ENCODE measurements at places on chromosomes 1 and 21.

DNA sequence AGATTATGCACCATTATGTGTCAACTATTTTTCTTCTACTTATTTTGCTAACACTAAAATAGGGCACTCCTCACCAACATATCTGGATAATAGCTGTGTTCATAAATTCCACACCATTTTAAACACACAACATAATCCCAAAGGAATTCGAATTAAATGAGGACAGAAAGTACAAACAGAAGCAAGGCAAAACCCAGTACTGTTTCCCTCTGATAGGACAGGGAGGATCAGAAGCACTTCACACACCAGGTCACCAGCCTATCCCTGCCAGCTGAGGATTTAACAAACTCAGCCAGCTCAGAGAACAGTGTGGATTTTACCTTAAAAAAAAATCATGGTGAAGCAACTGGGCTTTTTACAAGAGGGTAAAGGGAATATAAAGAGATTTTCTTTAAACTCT, 20.0 kb downstream of the CRYZ start:
- DNase-seq: no peak

DNA sequence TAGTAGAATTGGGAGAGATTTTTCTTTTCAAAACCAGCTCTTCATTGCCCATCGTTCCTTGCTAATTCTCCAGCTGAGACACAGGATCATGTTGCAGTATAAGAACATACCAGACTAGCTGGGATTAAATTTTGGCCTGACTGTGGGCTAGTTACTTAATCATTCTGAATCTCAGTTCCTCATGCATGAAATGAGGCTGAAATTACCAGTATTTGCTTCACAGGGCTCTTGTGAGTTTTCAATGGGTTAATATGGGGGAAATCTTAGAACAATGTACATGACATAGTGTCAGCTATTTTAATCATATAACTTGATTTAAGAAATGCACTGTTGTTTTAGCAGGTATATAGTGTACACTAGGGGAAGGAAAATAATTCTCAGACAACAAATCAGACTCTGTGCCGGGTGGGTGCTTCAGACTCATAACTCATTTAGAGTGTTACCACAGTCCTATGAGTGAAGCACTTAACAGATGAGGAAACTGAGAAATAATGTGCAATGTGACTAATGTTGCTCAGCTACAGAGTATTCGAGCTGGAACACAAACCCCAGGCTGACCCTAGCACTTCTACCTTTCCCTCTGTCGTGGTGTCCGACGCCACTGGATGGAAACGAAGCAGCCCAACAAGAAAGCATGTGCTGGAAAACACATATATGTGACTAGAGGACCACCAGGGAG, 137.6 kb upstream of the SGIP1 start:
- no peak for DNase-seq

DNA sequence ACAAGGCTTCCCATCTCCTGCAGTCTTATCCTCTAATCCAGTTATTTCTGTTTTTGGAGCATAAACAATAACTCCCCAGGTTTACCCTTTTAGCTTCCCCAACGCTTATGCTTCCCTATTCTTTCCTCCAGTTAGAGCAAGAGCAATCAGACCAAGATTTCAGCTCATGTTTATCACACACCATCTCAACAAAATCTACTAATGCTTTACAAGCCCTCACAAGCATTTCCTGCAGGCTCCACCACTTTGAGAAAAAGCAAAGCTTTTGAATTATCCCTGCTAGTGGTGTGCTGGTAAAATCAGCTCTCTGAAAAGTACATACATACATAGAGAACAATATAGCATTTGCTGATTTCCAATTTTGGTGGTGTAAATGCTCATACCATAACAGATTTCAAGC, 92.9 kb downstream of the EDEM3 start:
- no peak for DNase-seq

DNA sequence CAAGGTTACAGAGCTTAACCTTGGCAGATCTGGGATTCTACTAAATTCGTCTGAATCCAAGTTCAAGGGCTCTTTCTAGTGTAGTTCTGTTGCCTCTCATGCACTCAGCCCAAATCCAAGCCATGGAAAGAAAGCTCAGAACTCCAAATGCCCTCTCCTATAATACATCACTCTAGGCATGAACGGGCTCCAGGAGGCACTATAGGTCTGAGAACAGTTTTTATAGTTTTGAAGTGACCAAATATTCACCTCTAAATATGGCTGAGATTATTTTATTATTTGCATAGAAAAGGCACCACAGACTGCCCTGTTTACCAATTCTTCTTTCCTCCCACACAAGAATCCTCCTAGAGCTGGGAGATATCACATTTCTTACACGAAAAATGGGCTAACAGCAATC, 327.9 kb upstream of the BEND5 start:
- DNase-seq: no peak

GRCh38 chr21:31992391-31992790, 119.6 kb downstream of the HUNK start:
- DNase-seq: no peak

- peak; percentile 28 for DNase-seq
Observed at GRCh38 chr21:17726047-17726829, 92.9 kb downstream of the C21orf91 start.

DNA sequence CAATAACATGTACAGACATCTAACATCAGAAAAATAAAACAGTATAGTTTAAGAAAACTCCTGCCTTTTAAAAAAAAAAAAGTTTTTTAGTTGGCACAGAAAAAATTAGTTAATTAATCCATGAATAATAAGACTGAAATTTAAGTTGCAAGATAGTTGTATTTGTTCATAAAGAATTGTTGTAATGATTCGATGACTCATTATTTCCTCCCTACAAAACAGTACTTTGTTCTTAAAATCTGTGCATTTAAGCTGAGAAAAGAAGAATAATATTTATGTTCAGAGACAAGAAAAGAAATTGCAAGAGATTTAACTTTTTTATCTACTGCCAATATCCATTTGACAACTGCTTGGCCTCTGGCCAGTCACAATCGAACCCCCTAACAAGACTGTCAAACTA, 894.7 kb downstream of the ADGRL2 start:
- DNase-seq: no peak

DNA sequence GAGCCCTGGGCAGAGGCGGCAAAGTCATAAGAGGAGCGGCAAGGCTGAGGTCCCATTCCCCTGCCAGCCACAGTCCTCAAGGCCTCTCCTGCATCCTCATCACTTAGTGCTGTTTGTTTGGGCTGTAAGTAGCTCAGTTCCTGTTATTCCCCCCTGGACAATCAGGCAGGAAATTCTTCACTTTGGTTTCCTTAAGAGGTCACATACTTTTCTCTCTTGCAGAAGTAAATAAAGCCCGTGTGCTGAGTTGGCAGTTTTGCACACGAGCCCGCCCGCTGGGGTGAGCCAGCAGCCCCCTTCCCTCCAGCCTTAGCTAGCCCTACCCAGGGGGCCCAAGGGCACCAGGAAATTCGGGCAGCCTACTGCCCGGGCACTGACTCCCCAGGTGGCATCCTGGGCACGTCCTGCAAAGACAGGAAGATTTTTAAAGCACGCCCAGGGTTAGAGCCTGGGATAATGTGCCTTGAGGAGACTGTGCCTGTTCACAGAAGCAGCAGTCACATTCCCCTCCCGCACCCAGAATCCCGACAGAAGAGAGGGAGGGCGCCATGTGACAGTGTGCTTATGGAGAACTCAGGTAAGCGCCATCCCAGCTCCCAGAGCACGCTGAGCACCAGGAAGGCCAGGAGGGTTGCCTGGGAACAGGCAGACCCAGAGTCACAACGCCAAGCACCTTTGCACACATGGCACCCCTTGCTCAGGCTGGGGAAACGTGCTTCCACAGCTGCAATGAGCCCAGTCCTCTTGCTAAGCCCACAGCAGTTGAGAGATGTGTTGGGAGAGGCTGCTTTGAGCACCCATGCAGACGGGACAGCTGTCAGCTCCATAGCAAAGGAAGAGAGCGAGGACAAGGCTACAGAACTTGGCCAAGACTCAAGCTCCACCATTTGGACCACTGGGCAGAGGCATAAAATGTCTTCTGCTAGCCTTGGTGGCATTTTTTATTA, 144.5 kb upstream of the TMEM51 start:
- no peak for DNase-seq

GRCh38 chr1:221856228-221857093, 114.6 kb upstream of the DUSP10 start:
- no peak for DNase-seq

- no peak for DNase-seq
Observed at GRCh38 chr1:29196863-29197589, 15.3 kb upstream of the SRSF4 start.

DNA sequence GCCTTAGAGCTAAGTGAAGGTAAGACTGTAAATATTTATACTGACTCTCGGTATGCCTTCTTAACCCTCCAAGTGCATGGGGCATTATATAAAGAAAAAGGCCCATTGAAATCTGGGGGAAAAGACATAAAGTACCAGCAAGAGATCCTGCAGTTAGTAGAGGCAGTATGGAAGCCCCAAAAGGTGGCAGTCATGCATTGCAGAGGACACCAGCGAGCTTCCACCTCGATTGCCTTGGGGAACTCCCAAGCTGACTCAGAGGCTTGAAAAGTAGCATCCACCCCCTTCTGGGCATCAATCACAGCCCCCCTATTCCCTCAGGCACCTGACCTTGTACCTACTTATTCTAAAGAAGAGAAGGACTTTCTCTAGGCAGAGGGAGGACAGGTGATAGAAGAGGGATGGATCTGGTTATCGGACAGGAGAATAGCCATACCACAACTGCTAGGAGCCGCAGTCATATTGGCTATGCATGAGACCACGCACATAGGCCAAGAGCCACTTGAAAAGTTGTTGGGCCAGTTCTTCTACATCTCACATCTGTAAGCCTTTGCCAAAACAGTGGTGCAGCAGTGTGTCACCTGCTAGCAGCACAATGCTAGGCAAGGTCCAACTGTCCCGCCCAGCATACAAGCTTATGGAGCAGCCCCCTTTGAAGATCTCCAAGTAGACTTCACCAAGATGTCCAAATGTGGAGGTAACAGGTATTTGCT, 19.4 kb downstream of the PLA2G2F start:
- DNase-seq: no peak

DNA sequence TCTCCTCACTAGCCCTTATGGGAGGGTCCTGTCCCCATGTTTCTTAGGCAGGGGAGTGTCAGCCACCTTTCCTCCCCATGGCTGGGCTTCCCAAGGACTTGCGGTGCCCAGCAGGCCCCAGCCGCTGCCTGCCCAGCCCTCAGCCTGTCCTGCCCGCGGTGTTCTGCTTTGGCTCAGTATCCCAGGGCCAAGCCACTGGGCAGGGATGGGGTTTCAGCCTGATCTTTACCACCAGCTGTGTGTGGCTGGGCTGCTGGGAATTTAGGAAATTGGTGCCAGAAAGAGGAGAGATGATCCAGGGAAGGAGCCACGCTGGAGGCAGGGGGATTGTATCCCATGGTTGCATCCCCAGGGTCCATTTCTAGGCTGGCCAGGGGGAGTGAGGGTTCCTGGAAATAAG, 6.9 kb upstream of the IGFN1 start:
- no peak for DNase-seq

DNA sequence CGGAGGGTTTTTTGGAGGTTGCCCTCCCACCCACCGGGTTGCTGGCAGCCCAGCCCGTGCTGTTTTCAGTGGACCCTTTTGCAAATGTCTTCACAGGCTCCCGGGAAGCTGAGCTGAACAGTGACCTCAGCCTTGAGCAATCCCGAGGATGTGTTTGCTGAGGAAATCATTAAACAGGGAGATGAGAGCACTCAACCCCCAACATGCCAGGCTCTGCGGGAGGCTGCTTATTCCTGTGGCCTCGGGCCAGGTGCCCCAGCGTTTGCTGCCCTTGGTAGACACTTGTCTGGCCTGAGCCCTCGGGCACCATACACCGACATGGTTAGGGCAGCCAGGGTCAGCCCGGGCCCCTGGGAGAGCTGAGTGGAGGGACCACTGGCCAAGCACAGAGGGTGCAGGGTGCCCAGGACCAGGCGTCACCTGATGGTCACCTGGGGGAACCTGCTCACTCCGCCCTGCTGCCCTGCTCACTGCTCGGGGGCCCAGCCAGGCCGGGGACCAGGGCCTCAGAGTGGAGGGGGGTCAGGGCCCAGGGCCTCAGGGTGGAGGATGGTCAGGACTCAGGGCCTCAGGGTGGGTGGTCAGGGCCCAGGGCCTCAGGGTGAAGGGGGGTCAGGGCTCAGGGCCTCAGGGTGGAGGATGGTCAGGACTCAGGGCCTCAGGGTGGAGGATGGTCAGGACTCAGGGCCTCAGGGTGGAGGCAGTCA, 42.5 kb upstream of the POFUT2 start:
- no peak for DNase-seq

DNA sequence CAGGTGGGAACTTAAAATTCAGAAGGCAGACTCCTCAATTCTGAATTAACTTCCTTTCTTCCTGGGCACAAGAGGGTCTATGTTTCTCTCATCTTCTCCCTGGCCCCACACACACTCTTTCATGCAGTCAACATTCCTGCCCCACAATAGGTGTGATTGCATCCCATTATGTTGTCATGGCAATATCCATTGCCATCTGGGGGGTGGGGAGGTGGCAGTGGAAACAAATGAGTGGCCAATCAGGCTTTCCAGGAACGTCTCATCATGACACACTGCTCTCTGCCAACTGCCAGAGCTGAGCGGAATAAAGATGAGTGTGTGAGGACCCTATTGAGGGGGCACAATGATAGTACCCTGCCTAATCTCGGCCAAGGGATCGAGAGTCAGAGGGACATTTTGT, 80.4 kb downstream of the KCND3 start:
- no peak for DNase-seq

DNA sequence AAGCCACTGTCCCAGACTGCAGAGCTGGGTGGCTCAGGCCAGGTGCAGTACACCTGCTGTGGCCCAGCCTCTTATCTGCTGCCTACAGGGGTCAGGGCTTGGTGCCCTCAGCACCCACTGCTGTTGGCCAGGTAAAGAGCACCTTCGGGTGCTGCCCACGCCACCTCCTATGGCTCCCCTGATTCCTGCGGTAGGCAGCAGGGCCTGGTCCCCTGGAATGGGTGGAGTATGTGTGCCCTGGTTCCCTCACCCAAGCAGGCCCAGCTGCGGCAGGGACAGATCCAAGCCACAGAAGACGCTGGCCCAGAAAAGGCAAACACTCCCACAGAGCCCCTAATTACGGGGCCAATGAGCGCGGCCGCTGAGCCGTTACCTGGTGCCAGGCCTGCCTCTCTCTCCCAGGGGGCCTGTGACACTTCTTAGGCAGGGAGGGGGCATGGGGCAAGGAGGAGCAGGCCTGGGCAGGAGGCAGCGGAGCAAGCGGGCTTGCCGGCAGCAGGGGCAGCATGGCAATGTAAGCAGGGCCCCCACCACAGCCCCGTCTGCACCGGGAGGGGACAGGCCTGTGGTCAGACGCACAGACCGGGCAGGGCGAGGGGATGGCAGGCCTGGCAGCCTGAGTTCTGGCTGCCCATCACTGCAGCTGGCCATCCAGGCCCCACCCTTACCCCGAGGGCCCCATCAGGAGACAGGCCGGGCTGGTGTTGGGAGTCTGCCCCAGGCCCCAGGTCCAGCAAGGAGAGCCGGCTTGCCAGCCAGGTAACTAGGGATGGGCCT, 19.0 kb downstream of the ESPN start:
- DNase-seq: no peak

- no peak for DNase-seq
Observed at GRCh38 chr1:17895986-17896385, 140.9 kb downstream of the ACTL8 start.

GRCh38 chr1:205374210-205375078, 17.7 kb upstream of the KLHDC8A start:
- DNase-seq: no peak
